Activated CD4-positive, alpha-beta memory T cell treated with anti-CD3 and anti-CD28 coated beads for 36 hours (primary cell): ENCODE measurements at places on chromosomes 11 and 22. TPM values are rescaled to one million over a fixed set of nuclear protein-coding genes. Genes with fewer than 3 reads are reported as not detected.

GRCh38 chr22:36180038-36180880 lies 19.7 kb upstream of the APOL3 start:
- peak; percentile 89 for DNase-seq

Gene CRYBB2
- total RNA-seq: not detected

Gene EMID1
- not detected for total RNA-seq

DNA sequence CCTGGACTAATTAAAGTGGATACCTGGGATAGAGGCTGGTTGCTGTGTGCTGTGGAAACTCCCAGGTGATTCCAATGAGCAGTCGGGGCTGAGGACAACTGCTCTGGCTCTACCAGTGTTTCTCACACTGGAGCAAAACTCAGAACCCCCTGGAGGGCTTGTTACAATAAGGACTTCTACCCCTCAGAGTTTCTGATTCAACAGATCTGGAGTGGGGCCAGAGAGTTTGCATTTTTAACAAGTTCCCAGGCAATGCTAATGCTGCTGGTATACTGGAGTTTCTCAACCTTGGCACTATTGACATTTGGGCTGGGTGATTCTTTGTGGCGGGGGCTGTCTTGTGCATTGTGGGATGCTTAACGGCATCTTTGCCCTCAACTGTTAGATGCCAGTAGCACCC lies 353.7 kb downstream of the MIAT start:
- DNase-seq: no peak

Gene AMOTL1
- 0.31 TPM for total RNA-seq

- no peak for DNase-seq
These were observed 10.3 kb downstream of the SELENOO start for GRCh38 chr22:50211147-50211546.

DNA sequence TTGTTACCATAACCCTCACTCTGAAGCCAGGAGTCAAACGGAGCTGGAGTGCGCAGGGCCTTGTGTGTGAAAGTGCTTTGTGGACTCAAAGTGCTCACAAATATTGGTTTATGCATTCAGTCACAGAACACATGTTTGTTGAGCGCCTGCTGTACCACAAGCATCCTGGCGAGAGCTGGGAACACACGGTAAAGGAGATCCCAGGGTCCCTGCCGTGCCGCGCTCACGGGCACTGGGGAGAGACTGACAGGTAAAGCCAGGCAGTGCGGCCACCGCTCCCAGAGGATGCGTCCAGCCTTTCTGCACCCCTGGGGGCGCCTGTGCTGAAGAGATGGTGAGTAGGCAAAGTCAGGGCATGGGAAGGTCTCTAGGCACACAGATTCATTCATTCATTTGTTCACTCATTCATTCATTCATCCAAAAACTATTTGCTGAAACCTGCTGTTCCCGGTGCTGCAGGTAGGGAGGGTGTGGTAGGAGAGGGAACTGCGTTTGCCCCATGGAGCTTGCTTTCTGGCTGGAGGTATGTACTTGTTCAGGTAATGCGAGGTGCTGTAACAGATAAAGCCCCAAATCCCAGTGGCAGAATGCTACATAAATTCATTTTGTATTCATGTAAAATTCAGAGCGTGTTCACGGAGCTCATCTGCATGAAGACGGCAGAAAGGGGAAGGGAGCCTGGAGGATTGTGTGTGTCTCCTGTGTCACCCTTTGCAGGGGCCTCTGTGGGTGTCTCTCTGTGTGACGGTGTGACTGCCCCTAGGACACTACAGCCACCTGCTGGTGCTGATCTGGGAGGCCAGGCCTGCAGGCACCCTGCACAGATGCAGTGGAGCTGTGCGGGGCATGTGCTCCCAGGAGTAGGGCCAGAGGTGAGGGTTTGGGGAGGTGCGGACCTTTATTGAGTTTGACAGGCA lies 167.0 kb upstream of the B3GAT1 start:
- no peak for DNase-seq
